ENCODE measurements at places on chromosomes 7 and 10. TPM values are rescaled to one million over a fixed set of nuclear protein-coding genes. Genes with fewer than 3 reads are reported as not detected.

DNA sequence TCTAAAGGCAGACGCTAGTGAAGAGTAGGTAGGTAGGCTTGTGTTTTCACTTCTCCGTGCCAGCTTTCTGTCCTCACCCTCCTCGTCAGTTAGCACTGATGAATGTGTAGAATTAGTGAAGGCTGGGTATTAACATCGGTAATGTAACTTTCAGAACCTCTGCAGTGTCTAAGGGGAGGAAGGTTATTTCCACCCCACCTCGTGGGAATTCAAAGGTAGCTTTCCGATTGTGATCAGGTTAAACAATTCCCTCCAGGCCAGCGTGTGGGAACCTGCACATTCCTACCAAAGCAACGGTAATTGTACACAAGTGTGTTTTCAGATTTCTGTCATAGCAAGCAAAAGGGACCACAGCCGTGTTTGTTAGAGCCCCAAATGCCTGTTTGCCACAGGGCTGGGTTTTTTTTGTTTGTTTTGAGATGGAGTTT is 405.0 kb upstream of the GALNT17 start:
- no peak for DNase-seq

GRCh38 chr7:4951903-4952636 is 6.9 kb downstream of the MMD2 start:
- no peak for DNase-seq

DNA sequence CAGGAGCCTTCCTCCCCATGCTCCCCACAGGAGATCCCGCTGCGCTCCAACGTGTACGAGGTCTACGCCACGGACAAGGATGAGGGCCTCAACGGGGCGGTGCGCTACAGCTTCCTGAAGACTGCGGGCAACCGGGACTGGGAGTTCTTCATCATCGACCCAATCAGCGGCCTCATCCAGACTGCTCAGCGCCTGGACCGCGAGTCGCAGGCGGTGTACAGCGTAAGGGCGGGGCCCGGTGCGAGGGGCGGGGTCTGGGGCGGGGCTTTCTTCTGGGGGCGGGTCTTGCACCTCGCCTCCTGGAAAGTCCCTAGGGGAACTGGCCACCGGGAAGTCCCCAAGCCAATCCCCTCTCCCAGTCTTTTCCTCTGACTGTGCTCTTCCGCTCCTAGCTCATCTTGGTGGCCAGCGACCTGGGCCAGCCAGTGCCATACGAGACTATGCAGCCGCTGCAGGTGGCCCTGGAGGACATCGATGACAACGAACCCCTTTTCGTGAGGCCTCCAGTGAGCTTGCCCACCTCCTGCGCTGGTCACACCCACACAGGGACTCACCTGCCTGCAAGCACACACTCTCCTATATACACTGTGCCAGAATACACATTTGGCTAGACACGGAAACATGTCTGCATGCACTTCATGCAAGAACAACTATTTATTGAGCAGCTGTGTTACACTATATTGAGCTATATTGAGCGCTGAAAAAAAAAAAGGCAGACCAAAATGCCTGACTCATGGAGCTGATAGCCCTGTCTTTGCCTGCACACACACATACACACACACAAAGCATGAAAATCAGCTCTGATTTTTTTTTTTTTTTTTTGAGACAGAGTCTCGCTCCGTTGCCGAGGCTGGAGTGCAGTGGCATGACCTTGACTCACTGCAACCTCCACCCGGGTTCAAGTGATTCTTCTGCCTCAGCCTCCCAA is 32.7 kb upstream of the VSIR start:
- DNase-seq = peak; percentile 87

DNA sequence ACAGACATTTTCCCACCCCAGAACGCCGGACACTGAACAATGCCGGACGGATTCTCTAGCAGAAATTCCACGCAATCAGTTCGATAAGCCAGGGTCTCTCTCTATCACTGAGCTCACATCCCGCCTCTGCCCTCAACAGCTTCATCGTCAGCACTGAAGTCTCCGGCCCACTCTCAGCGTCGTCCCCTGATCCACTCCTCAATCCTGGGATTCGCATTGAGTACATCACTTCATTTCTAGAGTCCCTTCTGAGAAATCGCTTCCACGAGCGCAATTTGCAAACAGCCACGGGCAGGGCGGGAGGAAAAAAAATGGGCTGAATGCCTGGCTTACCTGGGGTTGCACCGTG is 365 bp downstream of the YME1L1 start:
- no peak for DNase-seq

The CDC14C gene
- not detected for total RNA-seq

GRCh38 chr10:119834188-119834587 is 38.5 kb downstream of the MCMBP start:
- DNase-seq = no peak

The TEX36 gene
- not detected for total RNA-seq

The HMX3 gene
- not detected for total RNA-seq

The TMEM178B gene
- total RNA-seq = 1.00 TPM

- no peak for DNase-seq
These were observed 143.6 kb upstream of the NFE2L3 start for GRCh38 chr7:26008428-26008827.

DNA sequence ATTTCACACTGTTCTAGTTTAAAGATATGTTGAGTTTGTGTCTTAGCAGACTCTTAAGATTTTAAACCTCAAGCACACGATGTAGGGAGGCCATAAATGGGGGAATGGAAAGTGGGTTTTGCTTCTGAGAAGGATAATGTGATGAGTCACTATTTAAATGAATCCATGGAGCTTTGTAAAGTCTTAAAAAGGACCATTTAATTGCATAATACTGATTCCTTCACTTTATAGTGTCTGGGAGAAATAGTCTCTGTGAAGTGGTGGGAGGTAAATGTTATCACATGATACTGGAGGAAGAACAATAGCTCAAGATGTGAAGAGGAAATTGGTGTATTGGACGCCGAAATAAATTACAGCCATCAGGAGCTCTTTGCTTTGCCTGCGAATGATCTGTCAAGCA is 84.0 kb upstream of the MYO3A start:
- no peak for DNase-seq

DNA sequence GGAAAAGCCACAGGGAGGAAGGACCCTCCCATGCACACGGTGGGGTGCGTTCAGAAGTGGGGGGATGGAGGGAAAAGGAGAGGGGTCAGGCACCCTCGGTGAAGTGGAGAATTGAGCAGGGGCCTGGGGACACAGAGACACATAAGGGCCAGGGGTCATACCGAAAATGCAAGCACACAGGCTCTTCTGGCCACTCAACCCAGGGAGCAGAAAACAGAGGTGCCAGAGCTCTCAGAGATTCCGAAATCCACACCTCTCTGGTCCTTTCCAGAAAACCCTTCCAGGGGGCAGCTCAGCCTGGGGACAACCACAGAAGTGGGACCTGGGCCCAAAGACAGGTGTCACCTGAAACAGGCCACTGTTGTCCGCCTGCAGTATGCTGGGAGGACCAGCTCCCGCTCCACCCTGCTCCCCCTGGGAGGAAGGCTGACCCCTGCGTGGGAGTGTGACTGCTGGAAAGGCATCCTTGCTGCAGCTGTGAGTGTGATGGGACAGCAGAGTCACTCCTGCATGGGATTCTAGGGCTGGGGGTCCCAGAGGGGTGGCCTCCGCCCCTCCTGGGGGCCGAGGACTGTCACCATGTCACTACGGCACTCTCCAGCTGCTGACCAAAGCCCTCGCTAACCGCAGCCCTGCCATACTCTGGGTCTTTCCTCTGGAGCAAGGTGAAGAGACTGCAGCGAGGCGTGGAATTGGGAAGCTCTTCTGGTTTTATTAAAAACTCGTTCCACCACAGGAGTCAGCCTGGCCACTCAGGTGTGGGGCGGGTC is 63.1 kb downstream of the TMEM209 start:
- DNase-seq = peak; percentile 57

Measured in posterior vena cava (tissue), 2 donors.